Activated T-helper 1 cell treated with Interleukin-2 at 50 U/mL for 16 hours (primary cell): ENCODE measurements at places on chromosomes 11 and 22.

DNA sequence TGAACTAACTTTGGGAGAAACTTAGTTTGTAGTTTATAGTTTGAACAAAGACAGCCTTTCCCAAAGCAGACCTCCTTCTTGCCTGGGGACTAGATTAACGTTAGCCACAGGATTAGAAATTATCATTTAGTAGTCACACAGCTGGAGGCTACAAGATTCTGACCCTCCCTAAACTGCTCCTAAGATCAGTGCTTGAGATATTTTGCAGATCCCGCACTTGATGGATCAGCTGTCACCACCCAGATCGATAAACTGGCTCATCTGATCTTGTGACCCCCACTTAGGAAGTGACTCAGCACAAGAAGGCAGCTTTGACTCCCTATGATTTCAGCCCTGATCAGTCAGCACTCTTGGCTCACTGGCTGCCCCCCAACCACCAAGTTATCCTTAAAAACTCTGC lies 1.6 kb downstream of the SLC22A24 start:
- DNase-seq: no peak

- no peak for DNase-seq
These were observed 37.9 kb downstream of the CELF1 start for GRCh38 chr11:47514825-47515647.

DNA sequence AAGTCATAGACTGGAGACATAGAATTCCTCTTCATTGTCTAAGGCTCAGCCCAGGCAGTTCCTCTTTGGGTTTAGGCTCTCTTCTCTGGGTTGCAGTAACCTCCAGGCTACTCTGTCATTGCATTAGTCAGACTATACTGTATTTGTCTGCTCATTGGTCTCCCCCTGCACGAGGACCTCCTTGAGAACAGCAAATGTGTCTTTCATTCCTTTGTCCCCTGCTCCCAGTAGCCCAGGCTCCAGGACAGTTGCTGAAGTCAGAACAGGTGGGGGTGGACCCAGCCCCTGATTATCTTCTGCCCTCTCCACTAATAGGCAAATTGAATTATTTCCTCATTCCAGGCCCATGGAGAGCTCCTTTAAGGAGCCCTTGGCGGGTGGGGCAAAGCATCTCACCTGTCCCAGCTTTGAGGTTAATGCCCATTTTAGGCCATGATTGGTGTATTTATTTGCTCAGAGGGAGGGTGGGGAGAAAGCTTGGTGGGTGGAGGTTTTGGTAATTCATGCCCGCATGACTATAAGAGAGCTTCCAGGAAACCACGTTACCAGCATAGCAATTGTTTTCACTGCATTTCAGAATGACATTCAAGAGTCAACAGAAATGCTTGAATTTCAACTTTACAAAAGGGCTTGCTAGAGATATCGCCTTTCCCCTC lies 40.9 kb downstream of the NAV2 start:
- DNase-seq: no peak

DNA sequence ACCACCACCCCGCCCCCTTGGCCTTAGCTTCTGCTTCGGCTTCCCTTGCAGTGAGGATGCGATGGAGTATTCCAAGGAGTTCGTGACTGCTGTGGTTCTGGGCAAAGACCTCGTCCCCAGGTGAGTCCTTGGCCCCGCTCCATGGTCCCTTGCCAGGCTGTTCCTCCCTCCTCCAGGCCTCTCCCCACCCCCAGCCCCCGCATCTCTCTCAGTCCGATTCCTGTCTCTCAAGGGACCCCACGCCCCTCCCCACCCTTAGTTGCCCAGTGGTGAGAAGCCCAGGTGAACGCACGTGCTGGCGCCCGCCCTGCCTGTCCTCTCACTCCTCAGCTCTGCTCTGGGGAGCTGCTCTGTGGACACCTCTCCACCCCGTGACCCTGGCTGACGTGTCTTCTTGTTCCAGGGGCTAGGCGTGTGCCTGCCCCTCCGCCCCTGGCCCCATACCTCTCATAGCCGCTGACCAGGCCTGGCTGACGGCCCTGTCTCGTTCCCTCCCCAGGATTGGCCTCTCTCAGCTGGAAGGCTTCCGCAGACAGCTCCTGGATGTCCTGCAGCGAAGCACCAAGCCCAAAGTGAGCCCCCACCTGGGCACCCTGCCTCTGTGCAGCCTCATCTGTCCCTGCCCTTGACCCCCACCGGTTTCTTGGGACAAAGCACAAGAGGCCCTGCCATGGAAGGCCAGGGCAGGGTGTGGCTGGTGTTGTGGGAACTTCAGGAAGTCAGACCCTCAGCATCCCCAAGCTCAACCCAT lies 14.6 kb upstream of the MYRF start:
- no peak for DNase-seq

DNA sequence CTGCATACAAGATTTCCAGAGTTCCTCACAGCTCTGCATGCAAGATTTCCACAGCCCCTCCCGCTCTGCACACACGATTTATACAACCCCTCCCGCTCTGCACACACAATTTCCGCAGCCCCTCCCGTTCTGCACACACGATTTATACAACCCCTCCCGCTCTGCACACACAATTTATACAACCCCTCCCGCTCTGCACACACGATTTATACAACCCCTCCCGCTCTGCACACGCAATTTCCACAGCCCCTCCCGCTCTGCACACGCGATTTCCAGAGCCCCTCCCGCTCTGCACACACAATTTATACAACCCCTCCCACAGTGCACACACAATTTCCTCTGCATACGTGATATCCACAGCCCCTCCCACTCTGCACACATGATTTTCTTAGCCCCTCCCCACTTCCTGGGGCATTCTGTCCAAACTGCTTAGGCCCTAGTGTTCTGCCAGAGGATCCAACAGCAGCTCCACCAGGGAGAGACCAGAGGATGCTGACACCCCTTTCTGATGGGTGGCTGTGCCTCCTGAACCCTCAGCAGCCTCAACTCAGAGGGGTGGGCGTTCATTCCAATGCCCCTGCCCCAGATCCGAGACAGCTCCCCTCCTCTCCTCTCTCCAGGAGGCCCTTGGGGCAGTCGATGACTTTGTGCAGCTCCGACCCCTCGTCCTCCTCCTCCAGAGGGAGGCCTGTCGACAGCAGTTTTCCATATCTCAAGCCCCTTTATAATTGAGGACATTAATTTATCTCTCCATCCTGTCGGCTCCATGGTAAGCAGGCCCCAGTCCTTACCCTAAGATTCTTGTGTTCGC lies 671.7 kb downstream of the BRD1 start:
- no peak for DNase-seq

- DNase-seq: no peak
These were observed 97.5 kb upstream of the ANO3 start for GRCh38 chr11:26234451-26234850.

- no peak for DNase-seq
These were observed 108.3 kb downstream of the SWAP70 start for GRCh38 chr11:9772218-9772617.

DNA sequence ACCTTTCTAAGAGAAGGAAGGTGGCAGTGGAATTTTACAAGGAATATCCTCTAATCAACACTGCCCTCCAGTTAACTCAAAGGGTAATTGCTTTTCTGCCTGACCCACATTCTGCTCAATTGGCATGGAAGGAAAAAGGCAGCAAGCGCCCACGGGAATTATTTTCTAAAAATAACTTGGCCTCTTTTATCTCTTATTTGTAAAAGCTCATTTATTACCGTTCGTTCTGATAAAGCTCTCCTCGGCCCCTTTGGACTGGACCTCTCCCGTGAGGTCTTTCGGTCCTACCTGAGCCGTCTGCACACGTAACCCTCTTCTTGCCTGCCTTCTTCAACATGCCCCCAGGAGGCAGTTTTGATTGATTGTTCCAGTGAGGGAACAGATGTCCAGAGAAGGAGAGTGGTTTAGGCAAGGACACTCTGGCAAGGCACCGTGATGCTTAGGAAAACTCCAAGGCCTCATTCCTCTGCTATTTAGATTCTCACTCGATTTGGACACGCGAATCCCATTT lies 53.2 kb upstream of the CRTAM start:
- no peak for DNase-seq

DNA sequence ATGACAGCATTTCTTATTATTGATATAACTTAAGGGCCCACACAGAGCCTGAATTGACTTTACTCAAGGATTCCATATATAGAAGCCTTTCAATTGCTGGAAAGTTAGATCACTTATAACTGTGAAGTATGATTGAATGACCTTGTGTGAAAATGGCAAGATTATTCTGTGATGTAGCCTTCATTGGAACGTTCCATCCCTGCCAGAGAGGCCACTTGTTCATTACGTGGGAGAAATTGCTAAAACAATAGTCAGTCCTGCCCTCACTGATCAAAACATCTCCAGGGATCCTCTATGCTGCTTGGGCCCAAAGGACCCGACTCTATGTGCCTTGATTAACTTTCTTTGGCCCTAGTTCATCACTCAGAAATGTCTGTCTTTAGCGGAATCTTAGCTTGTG lies 159.5 kb upstream of the BLID start:
- no peak for DNase-seq

DNA sequence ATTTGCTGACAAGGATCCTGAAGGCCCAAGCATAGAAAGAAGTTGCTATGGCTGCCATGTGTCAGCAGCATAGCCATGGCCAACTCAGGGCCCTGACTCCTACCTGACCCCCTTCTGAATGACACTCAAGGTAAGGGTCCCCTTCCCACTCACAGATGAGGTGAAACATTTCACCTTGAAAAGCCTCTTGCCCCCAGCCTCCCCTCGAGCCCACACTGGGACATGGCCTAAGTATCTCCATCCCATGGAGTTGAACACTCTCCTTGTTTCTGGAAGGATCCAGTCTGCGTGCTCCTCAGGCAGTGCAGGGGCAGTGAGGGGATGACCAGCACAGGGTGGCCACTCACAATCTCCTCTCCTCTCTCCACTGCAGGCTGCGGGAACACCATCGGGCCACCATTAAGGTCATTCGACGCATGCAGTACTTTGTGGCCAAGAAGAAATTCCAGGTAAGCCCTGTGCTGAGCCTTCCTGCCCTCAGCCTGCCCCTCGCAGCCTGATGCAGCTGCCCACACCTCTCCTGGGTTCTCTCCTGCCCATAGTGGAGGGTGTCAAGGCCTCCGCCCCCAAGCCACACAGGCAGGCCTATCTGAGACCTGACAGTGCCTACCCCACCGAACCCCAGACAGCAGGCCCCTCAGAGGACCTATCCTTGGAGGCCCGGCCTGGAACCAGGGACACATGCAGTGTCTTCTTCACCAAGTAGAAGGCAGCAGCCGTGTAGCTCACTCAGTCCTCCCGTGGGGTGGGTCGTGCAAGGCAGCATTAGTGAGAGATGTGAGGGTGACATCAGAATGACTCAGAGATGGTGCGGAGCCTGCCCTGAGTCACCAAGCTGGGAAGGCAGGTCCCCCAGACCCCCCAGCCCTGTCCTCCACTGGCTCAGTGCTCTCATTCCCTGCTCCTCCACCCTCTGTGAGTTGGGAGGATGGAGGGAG lies 68.9 kb upstream of the KCNQ1OT1 start:
- no peak for DNase-seq

- no peak for DNase-seq
These were observed 22.6 kb upstream of the MGAT3 start for GRCh38 chr22:39434243-39434653.

- DNase-seq: no peak
These were observed 83.0 kb downstream of the PDHX start for GRCh38 chr11:34999453-34999852.

DNA sequence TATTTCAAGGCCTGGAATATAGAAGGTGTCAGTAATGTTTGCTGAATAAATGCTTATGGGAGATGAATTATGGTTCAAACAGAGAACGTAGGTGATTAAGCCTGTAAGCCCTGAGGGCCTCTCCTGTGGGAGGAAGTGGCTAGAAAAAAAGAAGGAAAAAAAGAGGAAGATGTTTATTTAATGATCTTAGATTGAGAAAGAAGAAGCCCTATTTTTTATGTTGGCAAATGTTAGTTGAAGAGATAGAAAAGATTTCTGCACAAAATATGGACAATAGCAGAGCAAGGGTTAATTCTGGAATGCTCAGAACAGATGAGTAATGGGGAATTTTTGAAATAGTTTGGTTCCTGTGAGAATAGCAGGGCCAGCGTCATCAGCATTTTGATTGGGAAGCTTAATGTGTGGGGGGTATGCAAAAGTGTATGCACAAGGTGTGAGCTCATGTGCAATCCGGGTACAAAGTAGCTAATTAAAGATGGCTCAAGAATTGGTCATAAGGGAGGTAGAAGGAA lies 95.7 kb downstream of the TEAD1 start:
- DNase-seq: no peak
